ENCODE measurements at places on chromosomes 6 and 20.

DNA sequence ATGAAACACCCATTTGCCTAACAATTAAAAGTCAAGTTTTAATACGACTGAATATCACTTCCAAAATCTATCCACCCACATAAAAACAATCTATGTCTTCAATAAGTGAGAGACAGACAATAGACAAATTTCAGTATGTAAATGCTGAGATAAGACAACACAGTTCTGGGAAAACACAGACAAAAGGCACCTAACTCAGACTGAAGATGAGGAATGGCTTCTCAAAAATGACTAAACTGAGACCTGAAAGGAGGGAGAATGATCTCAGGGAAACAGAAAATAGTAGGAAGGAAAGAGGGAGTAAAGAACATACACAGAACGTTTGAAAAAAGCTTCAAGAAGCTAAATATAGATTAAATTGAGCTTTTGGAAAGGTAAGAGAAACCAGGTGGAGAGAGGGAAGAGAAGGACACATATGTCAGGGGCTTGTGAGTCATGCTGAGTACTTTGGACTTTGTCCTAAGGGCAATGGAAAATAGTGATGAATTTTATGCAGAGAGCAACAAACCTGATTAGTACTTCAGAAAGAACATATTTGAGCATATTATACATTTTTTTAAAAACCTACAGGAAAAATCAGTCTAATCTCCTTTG is 16.1 kb downstream of the LMBRD1 start:
- DNase-seq = no peak

DNA sequence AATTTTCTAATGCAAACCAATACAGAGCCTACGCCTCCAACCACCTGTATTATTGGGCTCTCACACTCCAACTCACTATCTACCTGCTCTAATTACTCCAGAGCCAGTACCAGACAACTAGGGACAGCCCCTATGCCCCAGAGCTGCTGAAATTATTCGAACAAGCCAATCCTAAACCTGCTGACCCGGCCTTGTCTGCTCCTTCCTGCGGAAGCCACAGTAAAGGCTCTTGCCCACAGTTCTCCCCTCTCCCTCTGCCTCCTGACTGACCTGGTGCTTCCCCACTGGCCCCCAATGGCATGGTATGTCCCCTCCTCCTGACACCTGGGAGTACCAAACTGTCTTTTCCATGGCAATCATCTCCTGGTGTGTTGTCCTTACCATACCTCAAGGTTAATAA is 4.1 kb upstream of the TOX2 start:
- DNase-seq = no peak

- DNase-seq = no peak
These were observed 95.6 kb upstream of the SLC35B3 start for GRCh38 chr6:8530785-8531435.

DNA sequence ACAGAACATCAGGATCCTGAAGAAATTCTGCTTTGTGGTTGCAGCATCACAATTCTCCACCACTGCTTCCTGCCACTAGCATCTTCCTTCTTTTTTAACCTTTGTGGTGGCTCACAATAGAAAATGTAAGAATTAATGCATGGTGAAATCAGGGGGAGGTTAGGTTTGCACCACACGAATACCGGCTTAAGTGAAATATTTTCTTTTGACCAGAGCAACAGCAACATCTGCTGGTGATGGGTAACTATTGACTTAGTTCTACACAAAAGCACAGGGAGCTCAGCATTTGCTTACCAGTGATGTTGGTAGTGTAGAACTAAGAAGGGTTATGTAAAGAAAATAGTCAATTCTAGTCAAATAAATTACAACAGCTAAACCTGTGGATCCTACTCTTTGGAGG is 280.5 kb downstream of the SYNE1 start:
- no peak for DNase-seq

GRCh38 chr6:137723273-137724017 is 143.6 kb upstream of the TNFAIP3 start:
- no peak for DNase-seq

- DNase-seq = no peak
These were observed 476 bp downstream of the IGF2R start for GRCh38 chr6:159969204-159969912.

- DNase-seq = no peak
These were observed 165.4 kb downstream of the SYNDIG1 start for GRCh38 chr20:24634855-24635254.

DNA sequence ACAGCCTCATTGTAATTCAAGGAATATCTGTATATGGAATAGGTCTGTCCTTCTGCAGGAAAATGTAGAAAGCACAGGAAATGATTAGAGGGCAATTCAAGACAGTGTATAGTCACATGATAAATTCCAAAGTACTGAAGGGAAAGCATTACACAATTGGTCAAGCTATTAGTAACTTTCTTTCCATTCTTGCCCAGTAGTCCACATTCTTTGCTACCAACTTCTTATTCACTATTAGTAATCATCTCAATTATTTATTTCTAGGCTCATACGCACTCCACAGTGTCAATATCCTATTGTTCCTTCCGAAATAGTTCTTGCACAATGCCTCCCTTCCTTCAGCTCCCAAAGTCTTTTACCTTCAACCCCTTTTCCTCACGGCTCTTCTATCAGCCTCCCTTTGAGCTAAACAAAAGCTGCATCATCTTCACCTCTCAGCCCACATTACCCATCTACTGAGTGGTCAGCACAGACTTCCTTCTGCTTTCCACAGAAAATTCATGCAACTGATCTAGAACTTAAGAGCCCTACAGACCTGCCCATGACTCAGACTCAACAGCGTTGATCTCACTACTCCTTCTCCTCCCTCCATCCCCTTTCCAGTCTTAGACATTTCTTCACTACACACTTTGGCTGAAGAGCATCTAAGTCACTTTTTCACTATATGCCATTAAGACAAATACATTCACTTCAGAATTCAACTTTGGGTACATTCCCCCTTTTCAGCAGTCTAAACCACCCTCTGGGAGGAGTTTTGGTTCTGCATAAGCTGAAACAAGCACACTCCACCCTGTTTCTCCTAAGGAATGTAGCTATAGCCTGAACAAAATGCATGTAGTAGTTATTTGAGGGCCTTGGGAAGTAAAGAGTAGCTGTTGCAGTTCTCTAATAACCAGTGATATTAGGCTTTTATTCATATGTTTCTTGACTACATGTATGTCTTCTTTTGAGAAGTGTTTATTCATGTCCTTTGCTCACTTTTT is 157.9 kb downstream of the KIF16B start:
- no peak for DNase-seq

DNA sequence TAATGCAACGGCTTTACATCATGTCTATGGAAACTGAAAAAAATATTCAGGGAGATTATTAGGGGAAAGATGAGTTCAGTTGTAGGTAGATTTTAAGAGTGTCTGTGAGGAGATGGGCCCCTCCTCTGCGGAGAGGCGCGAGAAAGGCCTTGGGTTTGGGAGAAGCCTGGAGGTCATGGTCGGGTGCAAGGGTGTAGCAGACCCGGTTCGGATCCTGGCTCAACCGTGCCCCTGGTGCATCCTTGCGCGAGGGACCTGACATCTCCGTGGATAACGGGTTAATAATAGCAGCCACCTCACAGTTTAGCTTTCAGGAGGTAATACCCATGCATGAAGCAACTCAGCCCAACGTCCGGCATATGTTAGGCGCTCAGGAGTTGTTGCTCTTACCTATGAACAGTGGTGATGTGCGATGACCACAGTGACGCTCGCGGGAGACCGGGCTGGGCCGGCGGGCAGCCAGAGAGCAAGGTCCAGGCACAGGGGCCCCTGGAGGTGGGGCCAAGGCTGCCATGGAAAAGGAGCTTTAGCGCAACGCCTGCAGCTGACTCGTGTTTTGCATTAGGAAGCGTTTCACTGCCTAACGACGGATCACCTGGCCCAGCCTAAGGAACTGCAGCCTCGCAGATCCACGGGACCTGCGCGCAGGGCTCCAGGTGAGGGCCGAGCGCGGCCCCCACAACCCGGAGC is 146.4 kb upstream of the ARID1B start:
- no peak for DNase-seq

- no peak for DNase-seq
These were observed 73.3 kb downstream of the HUS1B start for GRCh38 chr6:583635-584034.

- DNase-seq = no peak
These were observed 9.3 kb upstream of the C2 start for GRCh38 chr6:31918069-31918720.

DNA sequence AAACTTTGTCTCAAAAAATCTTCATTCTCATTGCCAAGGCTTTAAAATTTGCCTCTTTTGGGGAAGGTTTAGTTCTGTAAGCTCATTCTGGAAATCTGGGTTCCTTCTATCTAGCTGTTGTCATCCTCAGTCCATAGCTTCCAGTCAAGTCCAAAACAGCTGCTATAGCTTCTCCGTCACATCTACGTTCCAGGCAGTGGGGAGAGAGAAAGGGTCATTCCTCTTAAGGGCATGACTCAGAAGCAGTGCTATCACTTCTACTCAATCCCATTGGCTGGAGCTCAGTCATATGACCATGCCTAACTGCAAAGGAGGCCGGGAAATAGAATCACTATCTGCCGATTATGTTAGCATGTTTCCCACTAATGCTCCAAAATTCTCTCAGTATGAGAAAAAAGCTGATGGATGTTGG is 141.4 kb upstream of the PTPN1 start:
- DNase-seq = no peak

DNA sequence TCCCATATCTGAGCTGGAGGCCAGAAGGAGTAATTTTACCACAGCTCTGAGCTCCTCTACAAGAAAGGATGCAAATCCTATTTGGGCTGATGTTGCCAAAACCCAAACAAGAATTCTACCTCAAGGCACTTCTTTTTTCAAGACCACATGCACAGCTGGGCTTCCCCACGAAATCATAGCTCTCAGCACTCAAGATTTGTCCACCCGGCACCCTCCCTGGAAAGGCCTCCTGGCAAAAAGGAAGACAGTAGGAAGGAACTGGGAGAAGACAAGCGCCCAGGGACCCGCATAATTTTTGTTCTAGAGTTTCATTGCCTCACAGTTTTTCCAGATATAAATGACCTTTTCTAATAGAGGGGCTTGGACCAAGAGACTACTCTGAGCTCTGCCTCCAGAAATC is 90.5 kb downstream of the BANF2 start:
- no peak for DNase-seq

DNA sequence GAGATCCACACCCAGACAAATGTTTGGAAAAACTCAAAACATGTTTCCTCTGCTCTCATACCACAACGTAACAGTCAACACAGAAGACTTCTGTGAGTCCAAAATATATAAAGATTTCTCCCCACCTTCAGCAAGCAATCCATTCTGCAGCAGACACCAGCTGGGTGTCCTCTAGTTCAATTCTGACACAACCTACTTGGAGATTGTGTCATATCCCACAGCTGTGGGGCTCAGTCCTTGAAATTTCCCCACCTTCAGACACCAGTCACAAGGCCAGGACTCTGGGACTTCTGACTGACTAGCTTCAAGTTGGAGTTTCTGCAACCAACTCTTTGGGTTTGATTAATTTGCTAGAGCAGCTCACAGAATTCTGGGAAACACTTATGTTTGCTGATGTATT is 244.8 kb upstream of the CDYL start:
- DNase-seq = no peak

DNA sequence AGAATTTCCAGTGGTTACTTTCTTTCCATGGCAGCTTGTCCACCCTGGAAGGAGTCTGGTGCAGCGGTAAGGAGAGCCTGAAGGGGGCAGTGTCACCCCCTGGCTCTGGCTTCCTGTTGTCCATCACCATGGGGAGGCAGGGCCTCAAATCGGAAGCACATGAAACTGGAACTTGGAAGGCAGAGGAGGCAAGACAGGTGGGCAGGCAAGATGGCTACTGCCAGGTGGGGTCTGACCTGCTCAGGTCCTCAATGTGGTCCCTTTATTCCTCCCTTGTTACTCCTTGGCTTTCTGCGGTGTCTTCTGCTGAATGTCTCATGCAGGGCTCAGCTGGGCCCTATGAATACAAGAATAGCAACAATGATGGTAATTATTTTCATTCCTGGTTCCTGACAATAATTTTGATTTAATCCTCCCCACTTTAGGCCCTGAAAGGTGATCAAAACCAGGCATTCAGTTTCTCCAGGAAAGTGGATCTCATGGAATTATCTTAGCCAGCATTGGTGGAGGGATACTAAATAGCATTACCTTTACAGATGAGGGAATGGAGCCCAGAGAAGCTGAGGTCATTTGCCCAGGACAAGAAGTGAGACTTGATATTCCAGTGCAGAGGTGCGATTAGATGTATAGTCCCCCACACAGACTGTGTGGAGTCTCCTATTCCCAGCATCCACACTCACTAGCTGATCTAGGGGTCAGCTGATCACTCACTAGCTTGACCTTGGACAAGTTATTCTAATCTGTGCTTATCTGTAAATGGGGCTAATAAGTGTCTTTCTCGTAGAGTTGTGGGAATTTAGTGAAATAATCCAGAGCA is 17.6 kb upstream of the SNAI1 start:
- DNase-seq = no peak

- no peak for DNase-seq
These were observed 78.3 kb downstream of the SCAND1 start for GRCh38 chr20:35876033-35876320.

DNA sequence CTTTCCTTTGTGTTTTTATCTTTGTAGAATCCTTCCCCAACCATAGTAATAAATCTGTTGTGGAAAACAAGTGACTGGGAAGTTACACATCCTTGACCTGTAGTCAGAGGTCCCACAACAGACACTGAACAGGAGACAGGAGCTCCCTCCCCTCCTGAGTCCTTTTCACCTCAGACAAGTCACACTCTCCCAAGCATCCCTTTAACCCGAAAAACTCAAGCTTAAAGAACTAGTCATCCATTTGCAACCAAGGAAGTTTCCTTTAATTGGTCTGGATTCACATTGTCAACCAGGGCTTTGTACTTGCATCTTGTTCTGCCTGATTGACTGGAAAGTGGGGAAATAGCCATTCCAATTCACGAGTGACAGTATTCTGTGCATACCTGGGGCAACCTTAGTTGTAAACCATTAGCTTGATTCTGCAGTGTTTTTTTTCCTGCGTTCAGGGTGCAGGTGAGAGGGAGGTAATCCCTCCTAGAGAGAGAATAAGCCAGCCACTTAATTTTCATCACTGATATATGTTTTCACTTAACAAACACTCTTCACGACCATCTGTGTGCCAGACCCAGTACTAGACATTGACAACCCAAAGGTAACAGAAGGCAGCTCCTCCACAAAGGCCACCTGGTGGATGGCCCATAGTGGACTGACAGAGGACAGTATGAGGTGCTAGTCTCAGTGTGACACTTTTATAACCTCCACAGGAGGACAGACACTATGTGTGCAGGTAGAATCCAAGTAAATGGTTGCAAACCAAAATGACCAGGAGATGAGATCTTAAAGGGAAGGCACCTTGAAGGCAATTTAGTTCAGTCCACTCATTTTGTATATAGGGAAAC is 112.4 kb downstream of the SLX4IP start:
- no peak for DNase-seq

Measured in stimulated activated CD8-positive, alpha-beta memory T cell treated with anti-CD3 and anti-CD28 coated beads, Interleukin-12 subunit alpha, Interleukin-12 subunit beta, amount 100 ng/mL, for 4 hours (primary cell).